ENCODE measurements at places on chromosomes 1 and 21. TPM values are rescaled to one million over a fixed set of nuclear protein-coding genes. Genes with fewer than 3 reads are reported as not detected.

GRCh38 chr1:214427871-214428277 lies 123.5 kb downstream of the PTPN14 start:
- DNase-seq: no peak

GRCh38 chr1:75125161-75125726 lies 8.9 kb upstream of the LHX8 start:
- DNase-seq: no peak

- DNase-seq: no peak
Measured at GRCh38 chr1:35345439-35345981, 77.0 kb downstream of the ZMYM4 start.

DNA sequence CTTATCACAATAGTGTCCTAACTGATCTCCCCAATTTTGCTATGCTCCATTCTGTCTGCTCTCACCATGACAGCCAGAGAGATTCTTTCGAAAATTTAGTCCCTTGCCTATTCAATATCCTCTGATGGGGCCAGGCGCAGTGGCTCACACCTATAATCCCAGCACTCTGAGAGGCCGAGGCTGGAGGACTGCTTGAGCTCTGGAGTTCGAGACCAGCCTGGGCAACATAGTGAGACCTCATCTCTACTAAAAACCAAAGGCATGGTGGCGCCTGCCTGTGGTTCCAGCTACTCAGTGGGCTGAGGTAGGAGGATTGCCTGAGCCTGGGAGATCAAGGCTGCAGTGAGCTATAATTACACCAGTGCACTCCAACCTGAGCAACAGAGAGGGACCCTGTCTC lies 16.1 kb upstream of the PDZK1IP1 start:
- DNase-seq: no peak

DNA sequence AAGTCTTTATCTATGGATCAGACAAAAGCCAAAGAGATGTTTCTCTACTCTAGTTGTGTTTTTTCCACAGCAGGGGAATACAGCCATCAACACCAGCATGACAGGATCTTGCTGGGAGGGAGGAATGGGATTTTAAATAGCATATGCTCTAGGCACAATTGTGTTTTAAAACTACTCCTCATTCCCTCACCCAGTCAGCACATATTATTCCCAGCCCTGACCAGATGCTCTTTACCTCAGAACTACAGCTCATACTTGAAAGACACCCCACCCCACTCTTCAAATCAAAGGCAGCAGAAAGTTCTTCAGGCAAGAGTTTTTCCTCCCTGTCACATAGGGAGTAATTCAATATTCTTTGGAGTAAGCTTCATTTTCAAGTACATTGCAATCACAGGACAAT lies 46.2 kb upstream of the TBX15 start:
- DNase-seq: no peak

MPZ gene
- 1.3 TPM for total RNA-seq

Data from breast epithelium (tissue), 4 donors.